ENCODE measurements at places on chromosomes 1 and 21.
A peak's percentile ranks its signal among the peaks of the same experiment; 100 is the strongest.

GRCh38 chr1:223230161-223230881, 87.3 kb upstream of the TLR5 start:
- peak; percentile 74 for DNase-seq

DNA sequence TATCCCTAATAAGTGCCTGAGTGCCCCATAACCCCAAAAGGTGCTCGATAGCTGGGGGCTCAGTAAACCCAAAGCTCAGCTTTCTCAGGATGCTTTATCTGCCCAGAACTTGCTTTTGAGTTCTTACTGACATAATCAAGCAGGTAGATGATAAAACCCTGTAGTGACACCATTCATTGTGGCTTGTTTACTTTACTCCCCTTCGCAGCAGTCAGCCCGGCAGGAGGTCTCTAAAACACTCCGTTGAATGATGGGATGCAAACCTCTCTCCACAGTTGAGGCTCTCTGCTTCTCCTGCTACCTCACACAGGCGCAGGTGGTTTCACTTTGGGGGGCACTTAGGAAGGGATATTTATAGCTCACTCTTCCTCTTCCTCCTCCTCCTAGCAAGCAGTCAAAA, 349.4 kb downstream of the HLX start:
- DNase-seq: no peak

DNA sequence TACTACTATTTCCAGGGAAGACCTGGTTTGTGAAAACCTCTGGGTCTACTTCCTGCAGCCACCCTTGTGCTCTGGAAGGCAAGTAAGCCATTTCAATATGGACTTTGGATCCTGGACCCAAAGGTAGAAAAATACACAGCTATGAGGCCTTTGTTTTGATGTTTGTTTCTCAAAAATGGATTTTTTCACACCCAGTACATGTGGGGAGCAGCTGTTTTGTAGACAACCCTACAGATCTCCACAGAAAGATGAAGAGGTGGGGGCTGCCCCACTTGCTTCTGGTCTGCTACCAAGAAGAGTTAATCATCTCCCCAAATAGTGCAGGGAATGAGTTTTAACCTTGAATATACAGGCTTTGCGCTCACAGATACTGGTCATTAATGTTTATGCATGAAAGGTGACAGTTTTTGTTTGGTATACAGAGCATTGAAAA, 29.2 kb downstream of the ZNF281 start:
- no peak for DNase-seq

DNA sequence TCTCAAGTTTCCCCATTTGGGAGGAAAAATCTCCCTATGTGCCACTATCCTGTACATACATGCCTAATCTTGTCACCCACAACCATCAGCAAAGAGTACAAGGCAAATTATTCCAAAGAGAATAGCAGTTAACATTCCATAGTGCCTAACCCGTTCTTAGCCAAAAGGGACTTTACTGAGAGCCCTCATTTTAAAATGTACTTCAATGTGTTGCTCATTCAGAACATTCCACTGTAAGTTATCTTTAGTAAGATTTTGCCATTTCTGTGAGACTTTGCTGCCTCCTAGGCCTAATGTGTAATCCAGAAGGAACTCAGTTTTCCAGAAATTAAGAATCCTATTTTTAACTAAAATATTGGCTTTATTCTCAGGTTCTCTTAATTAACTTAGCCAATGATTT, 11.3 kb upstream of the MRPL55 start:
- DNase-seq: no peak

- no peak for DNase-seq
Observed at GRCh38 chr1:155320252-155320651, 442 bp upstream of the RUSC1 start.
